Fibroblast of skin of left biceps (primary cell): ENCODE measurements at places on chromosomes 13 and 19.

DNA sequence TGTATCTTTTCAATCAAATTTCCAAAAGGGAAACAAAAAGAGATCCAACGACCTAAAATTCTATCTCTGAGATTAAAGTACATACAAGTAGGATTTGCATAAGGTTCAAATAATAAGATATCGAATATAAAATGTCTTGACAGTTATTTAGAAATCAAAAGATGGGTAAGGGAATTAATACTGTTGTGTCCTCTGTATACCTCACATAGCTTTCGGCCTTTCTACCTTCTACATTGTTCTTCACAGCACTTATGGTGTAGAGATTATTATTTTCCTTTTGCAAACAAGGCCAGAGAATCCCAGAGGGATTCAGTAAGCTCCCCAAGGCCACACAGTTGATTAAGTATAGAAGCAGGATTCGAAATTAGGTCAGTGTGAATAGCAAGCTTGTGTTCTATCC, 403.6 kb downstream of the SPRY2 start:
- DNase-seq: no peak

GRCh38 chr19:49205114-49205513, 47.5 kb downstream of the TRPM4 start:
- no peak for DNase-seq

DNA sequence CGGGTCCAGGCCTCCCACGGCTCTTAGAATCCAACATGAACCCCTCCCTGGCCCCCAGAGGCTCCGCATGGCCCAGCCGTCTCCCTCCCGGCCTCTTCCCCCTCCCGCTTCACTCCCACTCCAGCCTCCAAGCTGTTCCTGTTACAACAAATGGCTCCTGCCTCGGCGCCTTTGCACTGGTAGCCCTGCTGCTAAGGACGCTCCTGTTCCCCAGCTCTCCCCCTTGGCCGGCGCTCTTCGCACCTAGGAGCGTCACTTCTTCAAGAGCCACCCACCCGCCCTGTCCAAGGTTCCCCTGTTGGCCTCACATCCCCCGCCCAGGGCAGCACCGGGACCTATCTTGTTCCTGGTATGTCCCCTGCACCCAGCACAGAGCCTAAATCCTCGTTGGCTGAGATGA, 9.4 kb downstream of the CCDC124 start:
- DNase-seq: no peak

- DNase-seq: no peak
Observed at GRCh38 chr13:40527914-40528313, 138.5 kb downstream of the FOXO1 start.

DNA sequence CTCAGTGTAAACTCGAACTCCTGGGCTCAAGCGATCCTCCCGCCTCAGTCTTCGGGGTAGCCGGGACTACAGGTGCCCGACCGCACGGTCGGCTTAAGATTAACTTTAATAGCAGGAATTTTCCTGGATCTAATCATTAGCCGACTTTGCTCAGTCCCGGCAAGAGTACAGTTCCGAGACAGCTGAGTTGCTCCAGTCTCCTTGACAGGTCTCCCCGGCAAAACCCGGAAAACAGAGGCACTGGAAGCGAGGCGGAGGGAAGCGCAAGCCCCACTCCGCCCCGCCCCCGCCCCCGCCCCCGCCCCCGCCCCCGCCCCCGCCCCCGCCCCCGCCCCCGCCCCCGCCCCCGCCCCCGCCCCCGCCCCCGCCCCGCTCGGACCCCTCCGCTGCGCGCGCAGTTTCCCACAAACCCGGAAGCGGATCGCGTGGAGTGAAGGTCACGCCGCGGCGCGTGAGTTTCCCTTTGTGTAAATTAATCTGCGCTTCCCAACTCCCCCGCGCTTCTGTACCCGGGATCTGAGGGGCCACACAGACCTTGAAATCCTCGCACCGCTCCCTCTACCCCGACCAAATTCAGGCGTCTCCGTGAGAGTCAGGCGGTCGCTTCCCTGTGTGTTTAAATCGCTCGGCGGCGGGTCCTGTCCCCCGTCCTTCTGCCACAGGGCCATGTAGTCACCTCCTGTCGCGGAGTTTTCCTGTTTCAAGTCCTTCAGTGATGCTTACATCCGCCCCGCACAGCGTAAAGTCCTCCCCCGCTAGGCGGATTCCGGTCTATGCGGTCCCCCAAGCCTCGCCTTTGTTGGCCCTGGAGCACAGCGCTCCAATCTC, at the start of gene ZNF480:
Gene ZNF480 (plus strand): TSS at position 397 of the 828 bp plus-strand sequence. CDS start 3,244 bp downstream, outside the sequence.
- DNase-seq: peak; percentile 33

DNA sequence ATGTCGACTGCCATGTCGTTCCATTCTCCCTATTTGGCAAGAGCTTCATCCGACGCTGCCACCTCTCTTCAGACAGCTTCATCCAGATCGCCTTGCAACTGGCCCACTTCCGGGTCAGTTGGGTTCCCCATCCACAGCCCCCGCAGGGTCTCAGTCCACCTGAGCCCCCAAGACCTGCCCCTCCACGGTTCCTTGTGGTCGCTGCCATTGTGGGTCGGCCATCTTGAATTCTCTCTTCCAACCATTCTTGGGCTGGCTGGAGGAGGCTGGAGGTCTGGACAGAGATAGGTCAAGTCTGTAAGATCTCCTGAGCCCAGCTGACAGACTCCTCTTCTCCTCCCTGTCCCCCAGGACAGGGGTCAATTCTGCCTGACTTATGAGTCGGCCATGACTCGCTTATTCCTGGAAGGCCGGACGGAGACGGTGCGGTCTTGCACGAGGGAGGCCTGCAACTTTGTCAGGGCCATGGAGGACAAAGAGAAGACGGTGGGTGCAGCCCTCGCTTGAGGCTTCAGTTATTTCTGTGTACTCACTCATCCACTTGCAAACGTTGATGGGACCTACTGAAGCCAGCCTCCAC, 19.5 kb downstream of the CPT1C start:
- no peak for DNase-seq

GRCh38 chr19:5857203-5858081, 6.2 kb upstream of the FUT3 start:
- no peak for DNase-seq

GRCh38 chr13:105329359-105329758, 1206.1 kb downstream of the EFNB2 start:
- DNase-seq: no peak
